ENCODE measurements at places on chromosomes 2 and 18. TPM values are rescaled to one million over a fixed set of nuclear protein-coding genes. Genes with fewer than 3 reads are reported as not detected.

COLEC12 gene
- 0.59 TPM for total RNA-seq

KCNJ3 gene
- total RNA-seq = not detected

EGR4 gene
- total RNA-seq = 1.2 TPM

AP1S3 gene
- total RNA-seq = 11.0 TPM

DNMT3A gene
- 215 TPM for total RNA-seq

SERPINB13 gene
- not detected for total RNA-seq

NDUFB3 gene
- total RNA-seq = 59.6 TPM

PRSS56 gene
- total RNA-seq = not detected

ELMOD3 gene
- 7.4 TPM for total RNA-seq

- no peak for DNase-seq
- peaks cover 28% of the 10 kb centered on the region for H3K4me1 ChIP-seq
- no peak overlapping the region for H3K27ac ChIP-seq
- H3K36me3 ChIP-seq = no peaks in the 10 kb centered on the region
- H3K4me3 ChIP-seq = no peak overlapping the region
Observed at GRCh38 chr2:207892716-207893402, 123.2 kb upstream of the FZD5 start.

GRCh38 chr2:196294516-196294909, 123.1 kb upstream of the STK17B start:
- H3K36me3 ChIP-seq = no peaks in the 10 kb centered on the region
- no peaks in the 10 kb centered on the region for H3K4me1 ChIP-seq

GRCh38 chr18:59665057-59666006, 31.9 kb downstream of the CCBE1 start:
- H3K27me3 ChIP-seq = no peaks in the 10 kb centered on the region
- no peak overlapping the region for H3K4me3 ChIP-seq

DNA sequence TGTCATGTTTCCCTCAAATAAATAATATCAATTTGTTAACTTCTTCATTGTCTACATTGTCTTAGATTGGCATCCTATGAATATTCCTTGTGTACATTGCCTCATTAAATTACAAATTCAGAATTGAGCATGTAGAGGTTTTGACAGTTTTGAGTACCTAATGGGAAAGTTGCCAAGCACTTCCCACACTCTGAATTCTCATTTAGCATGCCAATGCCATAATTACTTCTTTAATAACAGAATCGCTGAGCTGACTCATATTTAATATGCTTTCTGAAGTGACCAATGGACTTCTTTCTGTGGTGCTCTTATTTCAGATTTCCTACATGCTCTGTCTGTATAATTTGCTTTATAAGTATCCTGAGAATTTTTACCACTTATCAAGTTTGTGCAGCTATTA, 114.4 kb upstream of the NOL4 start:
- H3K27me3 ChIP-seq = no peaks in the 10 kb centered on the region
- H3K4me3 ChIP-seq = no peak overlapping the region
- H3K27ac ChIP-seq = no peak overlapping the region

- no peaks in the 10 kb centered on the region for H3K36me3 ChIP-seq
- no peak overlapping the region for H3K4me3 ChIP-seq
- H3K27me3 ChIP-seq = no peaks in the 10 kb centered on the region
- H3K4me1 ChIP-seq = peaks cover 15% of the 10 kb centered on the region
- DNase-seq = no peak
- H3K27ac ChIP-seq = no peak overlapping the region
Observed at GRCh38 chr2:17584689-17585088, 44.2 kb downstream of the VSNL1 start.

- no peak overlapping the region for H3K4me3 ChIP-seq
- no peaks in the 10 kb centered on the region for H3K4me1 ChIP-seq
- no peak overlapping the region for H3K27ac ChIP-seq
- DNase-seq = no peak
Observed at GRCh38 chr2:123164216-123164615, 860.9 kb upstream of the CNTNAP5 start.

DNA sequence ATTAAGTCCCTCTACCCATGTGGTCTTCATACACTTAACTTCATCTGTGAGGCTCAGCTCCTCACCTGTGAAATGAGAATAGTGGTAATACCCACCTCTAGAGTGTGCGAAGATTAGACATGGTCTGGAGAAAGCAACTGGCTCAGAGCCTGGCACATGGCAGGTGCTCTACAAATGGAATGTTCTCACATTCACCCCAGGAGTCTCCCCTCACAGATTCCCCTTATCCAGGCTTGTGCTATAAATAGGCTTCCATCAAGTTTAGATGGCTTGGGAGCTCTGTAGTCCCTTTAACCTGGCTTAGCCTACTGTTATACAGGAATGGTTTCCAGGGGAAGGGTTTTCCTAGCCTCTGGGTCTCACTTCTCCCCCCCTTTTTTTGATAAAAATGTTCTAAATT, 455.9 kb downstream of the RNF144A start:
- peaks cover 3% of the 10 kb centered on the region for H3K36me3 ChIP-seq
- no peak overlapping the region for H3K4me3 ChIP-seq
- no peaks in the 10 kb centered on the region for H3K4me1 ChIP-seq

GRCh38 chr2:22626621-22627020, 758.4 kb upstream of the KLHL29 start:
- no peak overlapping the region for H3K4me3 ChIP-seq
- H3K36me3 ChIP-seq = peaks cover 4% of the 10 kb centered on the region

DNA sequence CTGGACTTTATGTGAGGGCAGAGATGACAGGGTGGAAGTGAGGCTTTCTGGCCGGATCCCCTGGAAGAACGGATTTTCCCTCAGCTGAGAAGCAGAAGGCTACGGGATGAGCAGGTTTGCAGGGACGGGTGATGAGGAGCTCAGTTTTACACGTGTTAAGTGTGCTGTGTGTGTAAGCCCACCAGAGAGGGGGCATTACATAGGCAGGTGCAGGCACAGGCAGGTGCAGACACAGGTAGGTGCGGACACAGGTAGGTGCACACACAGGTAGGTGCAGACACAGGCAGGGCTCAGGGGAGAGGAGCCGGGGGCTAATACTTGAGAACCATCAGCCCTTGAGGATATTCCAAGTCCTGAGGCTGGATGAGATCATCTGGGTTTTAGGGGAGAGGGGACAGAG, 107.7 kb downstream of the COPS8 start:
- H3K27ac ChIP-seq = no peak overlapping the region
- H3K4me3 ChIP-seq = no peak overlapping the region

DNA sequence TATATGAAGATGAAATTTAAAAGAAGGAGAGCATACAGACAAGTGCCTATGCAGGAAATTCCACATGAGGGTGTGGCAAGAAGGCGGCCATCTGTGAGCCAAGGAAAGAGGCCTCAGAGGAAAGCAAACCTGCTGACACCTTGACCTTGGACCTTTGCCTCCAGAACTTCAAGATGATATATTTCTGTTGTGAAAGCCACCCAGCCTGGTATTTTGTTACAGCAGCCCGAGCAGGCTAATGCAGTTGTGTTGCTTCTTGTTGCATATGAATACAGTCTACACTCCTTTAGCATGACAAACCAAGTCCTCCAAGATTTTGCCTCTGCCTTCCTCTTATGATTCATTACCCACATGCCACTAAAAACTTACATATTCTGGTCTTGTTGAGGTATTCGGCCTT, 374.8 kb upstream of the TRIB2 start:
- H3K27ac ChIP-seq = no peak overlapping the region
- H3K4me1 ChIP-seq = no peaks in the 10 kb centered on the region
- no peaks in the 10 kb centered on the region for H3K27me3 ChIP-seq

- H3K36me3 ChIP-seq = no peaks in the 10 kb centered on the region
- no peak for DNase-seq
- H3K27me3 ChIP-seq = no peaks in the 10 kb centered on the region
- H3K27ac ChIP-seq = no peak overlapping the region
Observed at GRCh38 chr2:164714471-164714870, 93.2 kb upstream of the GRB14 start.

- DNase-seq = no peak
- no peaks in the 10 kb centered on the region for H3K36me3 ChIP-seq
- no peak overlapping the region for H3K4me3 ChIP-seq
- no peak overlapping the region for H3K27ac ChIP-seq
- no peaks in the 10 kb centered on the region for H3K4me1 ChIP-seq
Observed at GRCh38 chr2:165002638-165003037, 47.3 kb upstream of the SLC38A11 start.

DNA sequence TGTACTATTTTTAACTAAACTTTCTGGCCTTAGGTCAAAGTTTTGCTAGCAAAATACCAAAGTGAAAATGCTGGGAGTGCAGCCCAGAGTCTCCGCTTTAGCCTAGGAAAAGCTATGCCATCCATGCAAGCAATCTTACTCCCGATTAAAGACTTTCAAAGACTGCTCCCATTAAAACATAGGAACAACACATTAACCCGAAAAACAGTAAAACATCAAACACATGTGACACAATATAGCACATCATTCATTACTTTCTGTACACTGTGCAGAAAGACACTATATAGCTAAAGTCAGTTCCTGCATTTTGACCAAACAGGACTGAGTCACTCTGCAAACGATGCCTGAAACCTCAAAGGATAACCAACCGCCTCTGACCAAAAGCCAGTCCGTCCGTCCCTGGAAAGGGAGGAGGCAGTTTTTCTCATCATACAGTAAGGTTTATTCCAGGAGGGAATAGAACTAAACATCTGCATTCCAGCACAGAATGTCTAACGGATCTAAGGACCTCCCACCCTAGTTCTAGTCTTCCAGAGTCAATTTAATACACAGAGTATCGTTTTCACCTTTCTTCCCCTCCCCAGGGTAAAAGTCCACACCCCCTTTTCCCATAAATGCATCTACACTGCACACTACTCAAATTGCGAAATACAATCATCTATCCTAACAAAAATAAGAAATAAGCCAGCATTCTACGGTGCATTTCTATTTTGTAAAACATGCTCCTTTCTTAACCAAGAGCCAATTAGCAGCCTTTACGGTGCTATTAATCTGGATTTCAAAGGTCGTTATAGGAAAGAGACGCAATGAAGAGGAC, 1.7 kb downstream of the ROCK2 start:
- no peak overlapping the region for H3K27ac ChIP-seq
- no peaks in the 10 kb centered on the region for H3K27me3 ChIP-seq
- H3K36me3 ChIP-seq = peaks cover 7% of the 10 kb centered on the region
- H3K4me1 ChIP-seq = peaks cover 6% of the 10 kb centered on the region

DNA sequence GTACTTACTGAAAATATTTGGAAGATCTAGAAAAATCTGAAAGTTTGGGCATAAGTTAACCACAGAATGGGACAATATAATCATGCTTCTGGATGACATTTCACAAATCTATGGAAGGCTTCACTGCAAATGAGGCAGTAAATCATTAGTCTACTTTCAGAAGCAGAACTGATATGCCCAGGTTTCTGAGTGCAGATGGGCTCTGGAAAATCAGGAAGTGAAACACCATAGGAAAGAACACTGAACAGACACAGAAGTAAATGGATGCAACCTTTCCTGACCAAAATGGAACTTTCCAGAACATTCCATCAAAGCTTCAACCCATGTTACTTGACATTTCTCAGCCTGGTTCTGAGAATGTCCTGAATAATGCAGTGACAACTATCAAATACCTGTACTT, 55.1 kb downstream of the KCNG3 start:
- no peaks in the 10 kb centered on the region for H3K4me1 ChIP-seq
- H3K27ac ChIP-seq = no peak overlapping the region
- DNase-seq = no peak
- peaks cover 16% of the 10 kb centered on the region for H3K36me3 ChIP-seq
- no peaks in the 10 kb centered on the region for H3K27me3 ChIP-seq

GRCh38 chr2:216584112-216584511, 49.1 kb upstream of the IGFBP2 start:
- H3K4me1 ChIP-seq = peaks cover 7% of the 10 kb centered on the region
- H3K36me3 ChIP-seq = peaks cover 5% of the 10 kb centered on the region
- no peak for DNase-seq
- no peak overlapping the region for H3K27ac ChIP-seq
- H3K4me3 ChIP-seq = no peak overlapping the region

DNA sequence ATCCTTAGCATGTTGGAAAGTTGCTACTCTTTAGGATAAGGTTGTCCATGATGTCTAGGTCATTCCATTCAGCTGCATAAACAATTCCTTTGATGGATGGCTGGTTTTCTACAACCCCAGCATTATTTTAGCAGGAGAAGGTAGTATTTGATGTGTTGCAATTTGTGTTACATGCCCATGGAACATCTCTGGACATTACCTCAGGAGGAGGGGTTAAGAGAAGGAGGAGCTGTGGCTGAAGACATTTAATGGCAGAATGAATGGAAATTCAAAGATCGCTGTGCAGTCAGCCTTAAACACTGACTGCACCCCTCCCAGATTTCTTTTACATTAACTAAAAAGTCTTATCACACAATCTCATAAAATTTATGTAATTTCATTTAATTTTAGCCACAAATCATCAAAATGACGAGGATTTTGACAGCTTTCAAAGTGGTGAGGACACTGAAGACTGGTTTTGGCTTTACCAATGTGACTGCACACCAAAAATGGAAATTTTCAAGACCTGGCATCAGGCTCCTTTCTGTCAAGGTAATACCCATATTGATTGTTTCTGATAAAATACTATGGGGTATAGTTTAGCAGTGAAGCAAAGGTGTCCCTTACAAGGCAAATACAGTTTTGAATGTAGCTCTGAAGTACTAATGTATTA, at the start of gene CPS1:
CPS1 (plus strand) TSS at position 271 of the 652 bp plus-strand sequence; CDS start at position 406, 135 bp downstream.
- no peaks in the 10 kb centered on the region for H3K27me3 ChIP-seq
- DNase-seq = no peak
- H3K4me3 ChIP-seq = no peak within 1 kb of the TSS

- H3K27me3 ChIP-seq = no peaks in the 10 kb centered on the region
- no peak overlapping the region for H3K27ac ChIP-seq
- H3K4me1 ChIP-seq = peaks cover 1% of the 10 kb centered on the region
Observed at GRCh38 chr2:48754874-48755273, 650 bp downstream of the LHCGR start.

GRCh38 chr18:78754311-78755043, 225.1 kb upstream of the SALL3 start:
- no peak overlapping the region for H3K4me3 ChIP-seq
- no peak overlapping the region for H3K27ac ChIP-seq
- H3K27me3 ChIP-seq = no peaks in the 10 kb centered on the region

- no peaks in the 10 kb centered on the region for H3K27me3 ChIP-seq
- DNase-seq = no peak
- no peaks in the 10 kb centered on the region for H3K4me1 ChIP-seq
- no peak overlapping the region for H3K27ac ChIP-seq
Observed at GRCh38 chr18:73683409-73684238, 464.0 kb downstream of the FBXO15 start.

- no peak for DNase-seq
- H3K4me3 ChIP-seq = no peak overlapping the region
- H3K36me3 ChIP-seq = peaks cover 22% of the 10 kb centered on the region
- H3K27me3 ChIP-seq = no peaks in the 10 kb centered on the region
- H3K4me1 ChIP-seq = no peaks in the 10 kb centered on the region
- no peak overlapping the region for H3K27ac ChIP-seq
Observed at GRCh38 chr2:112579241-112579640, 5.2 kb upstream of the CHCHD5 start.

Data from H9 (cell line).